GM20000 (cell line): ENCODE measurements at places on chromosomes 3 and 15.

- DNase-seq: no peak
Observed at GRCh38 chr3:179676081-179676480, 23.2 kb downstream of the USP13 start.

DNA sequence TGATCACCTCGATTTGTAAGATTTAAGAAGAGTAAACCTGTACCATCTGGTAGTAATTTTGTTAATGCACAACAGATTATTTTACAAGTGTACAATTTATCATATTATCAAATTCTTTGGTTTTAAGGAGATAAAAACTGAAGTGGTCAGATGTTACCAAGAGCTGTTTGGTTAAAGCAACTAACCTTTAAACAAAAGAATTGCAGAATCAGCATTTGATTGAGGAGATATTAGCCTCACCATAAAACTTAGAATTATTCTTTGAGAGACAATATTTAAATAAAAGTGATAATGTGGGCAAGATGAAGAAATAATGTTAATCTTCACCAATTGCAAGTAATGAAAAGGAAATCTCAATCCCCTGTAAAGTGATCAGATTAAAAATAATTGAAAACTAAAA, 1034.9 kb downstream of the ROBO1 start:
- no peak for DNase-seq

DNA sequence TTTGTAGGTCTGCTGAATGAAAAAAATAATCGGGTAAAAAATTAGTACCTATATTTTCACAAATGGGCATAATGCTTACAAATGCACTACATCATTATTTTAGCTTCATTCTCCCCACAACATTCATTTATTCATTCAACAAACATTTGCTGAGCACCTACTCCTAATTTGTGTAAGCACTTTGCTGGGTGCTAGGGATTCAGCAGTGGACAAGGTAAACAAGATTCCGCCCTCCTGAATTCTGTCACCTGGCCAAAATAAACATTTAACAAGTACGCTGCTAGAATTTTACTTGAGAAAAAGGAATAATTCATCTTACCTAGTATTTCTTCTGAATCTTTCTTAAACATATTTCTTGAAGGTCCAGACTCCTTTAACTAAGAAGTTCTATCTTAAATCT, 72.1 kb downstream of the TIGIT start:
- no peak for DNase-seq

DNA sequence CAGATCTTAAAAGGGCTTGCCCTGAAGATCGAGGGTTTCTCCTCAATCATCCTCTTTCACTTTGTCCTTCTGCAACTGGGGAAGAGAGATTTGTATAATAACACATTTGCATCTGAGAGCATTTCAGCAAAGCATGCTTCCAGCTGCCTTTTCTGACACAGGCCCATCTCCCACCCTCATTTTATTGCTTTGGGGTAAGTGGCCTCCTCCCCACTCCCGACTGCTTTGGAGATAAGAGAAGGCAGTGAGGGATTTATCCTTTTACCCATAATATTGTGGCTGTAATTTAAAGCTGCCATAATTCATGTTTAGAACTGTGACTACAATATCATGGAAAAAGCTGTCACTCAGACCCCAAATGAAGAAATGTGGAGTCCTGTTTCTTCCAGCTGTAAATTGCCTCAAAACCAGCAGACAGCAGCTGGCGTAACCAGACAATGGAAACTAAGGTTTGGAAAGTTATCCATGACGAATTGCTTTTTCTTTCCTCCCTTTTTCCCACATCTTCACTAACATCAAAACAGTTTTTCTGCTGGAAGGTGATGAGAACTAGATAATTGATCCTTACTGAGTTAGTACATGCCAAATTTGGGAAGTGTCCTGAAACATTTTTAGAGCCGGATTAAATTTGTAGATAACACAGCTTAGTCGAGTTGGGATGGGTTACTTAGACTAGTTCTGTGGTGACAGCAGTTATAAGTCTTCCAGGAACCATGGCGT, 104.2 kb upstream of the PFN2 start:
- DNase-seq: no peak

- no peak for DNase-seq
Observed at GRCh38 chr15:60471314-60471713, 7.6 kb downstream of the ICE2 start.

- no peak for DNase-seq
Observed at GRCh38 chr15:83545804-83546511, 98.8 kb downstream of the SH3GL3 start.

DNA sequence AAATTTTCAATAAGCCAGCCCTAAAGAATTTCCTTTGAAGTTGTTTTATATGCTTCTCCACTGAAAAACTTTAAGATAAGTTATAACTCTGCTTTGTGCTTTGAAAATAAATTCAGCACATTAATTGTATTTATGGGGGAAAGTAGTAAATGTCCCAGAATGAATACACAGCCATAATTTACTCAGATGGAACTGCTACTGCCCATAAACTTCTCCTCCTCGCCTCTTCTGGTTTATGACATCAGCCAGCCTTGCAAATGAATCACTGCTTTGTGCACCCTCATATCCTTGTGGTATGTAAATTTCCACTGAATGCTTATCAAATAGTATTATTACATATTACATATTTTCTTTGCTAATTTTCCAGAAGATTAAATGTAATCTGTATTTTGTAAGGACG, 302.0 kb downstream of the DIPK2A start:
- no peak for DNase-seq

DNA sequence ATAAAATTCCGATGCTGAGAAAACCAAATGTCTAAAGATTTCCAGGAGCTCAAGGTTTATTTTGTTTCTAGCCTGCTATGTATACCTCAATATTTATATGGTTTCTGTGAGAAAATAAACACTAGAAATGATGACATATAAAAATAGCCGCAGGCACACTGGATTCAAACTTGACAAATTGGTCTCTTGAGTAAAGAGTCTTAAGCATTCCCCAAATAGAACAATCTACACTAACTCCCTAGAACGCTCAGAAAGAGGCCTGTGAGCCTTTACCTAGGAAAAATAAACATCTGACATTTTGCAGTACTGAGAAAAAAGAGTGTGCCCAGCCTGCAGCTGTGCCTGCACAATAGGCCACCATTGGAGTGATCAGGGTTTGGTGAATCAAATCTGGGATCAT, 75.2 kb downstream of the NEK10 start:
- no peak for DNase-seq

GRCh38 chr3:29185706-29186105, 95.2 kb upstream of the RBMS3 start:
- no peak for DNase-seq

DNA sequence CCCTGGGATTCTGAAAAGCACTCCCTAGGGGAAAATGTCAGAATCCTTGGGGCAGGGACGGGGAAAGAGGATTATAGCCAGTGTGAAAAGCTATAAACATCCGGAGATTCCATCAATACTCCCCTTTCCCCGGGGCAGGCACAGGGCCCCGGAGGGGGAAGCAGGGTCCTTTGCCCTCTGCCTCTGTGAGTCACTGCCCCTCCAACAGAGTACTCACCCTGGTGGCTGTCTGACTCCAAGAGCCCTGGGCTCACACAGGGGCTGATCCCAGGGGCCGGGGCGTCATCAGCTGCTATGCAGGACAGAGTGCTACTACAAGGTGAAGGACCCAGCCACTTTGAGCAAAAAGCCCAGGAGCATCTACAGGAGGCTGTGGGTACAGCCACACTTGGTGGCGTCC, 133.0 kb upstream of the PRR20G start:
- DNase-seq: no peak

DNA sequence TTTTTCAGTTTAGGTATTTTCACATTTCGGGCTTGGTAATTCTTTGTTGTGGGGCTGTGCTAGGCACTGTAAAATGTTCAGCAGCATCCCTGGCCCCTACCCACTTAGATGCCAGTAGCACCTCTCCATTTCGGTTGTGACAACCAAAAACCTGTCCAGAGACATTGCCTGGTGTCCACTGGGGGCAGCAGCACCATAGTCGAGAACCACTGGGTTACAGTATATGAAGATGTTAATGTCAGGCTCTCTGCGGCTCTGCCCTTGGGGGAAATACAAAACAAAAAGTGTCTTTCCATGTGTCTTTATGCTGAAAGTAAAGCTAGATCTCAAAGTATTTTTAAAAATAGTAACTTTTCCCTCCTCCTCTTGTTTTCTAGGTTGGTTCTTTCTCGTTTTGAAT, 177.2 kb downstream of the ITPR1 start:
- peak; percentile 7 for DNase-seq

- DNase-seq: no peak
Observed at GRCh38 chr15:38559636-38560307, 4.8 kb downstream of the RASGRP1 start.

DNA sequence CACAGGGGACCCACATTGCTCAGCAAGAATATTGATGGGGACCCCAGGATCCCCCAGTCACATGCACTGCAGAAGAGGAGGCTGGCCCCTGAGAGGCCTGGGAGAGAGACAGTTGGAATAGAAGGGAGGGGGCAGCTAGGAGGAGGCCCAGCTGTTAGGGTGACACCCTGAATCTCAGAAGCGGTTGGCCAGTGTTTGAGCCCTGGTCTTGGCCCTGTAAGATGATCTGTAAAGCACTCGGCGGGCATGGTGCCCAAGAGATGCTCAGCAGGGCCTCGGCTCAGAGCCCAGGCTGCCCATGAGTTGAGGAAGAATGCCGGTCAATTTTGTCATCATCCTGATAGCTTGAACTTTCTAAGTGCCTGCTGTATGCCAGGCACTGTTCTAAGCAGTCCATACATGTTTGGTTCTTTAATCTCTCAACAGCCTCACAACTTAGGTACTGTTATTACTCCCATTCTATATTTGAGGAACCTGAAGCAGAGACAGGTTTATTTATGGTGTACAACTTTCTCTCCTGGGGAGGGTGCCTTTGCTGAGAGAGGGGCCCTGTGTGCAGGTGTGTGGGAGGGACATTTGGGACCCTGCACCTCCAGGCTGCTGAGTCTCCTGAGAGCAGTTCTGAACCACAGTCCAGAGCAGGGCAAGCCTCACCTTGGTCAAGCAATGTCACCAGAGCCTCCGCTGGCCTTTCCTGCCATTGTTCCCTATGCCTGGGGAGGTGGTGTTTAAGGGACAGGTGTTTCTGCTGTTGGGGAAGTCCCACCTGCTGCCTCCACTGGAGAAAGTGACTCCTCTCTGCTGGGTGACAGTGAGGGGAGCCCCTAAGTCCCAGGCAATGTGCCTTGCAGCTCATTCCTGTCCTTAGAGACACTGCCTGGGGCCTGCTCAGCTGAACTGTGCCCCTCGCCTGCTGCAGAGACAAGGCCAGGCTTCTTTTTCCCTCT, 26.0 kb downstream of the SLC6A6 start:
- DNase-seq: peak; percentile 42

DNA sequence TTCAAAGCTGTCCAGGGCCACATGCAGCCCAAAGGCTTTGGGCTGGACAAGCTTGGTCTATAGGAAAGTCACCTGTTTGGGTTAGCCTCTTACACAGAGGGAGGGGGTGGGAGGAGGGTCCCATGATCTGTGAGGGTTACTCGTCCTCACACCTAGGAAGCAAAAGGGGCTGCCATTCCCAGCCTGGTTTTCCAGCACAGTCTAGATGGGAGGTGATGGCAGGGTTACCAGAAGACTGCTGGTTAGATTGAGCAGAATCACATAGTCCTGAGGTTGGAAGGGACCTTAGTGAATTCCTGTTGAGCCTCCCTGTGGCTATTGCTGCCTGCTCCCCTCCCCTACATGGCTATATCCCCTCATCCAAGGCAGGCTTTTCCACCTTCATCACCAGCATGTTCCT, 101.8 kb downstream of the SEMA5B start:
- DNase-seq: no peak

- DNase-seq: no peak
Observed at GRCh38 chr15:39009740-39010139, 445.1 kb upstream of the RASGRP1 start.

GRCh38 chr15:63260791-63261190, 16.6 kb upstream of the APH1B start:
- no peak for DNase-seq
